ENCODE measurements at places on chromosomes 11 and 22.
A peak's percentile ranks its signal among the peaks of the same experiment; 100 is the strongest.

DNA sequence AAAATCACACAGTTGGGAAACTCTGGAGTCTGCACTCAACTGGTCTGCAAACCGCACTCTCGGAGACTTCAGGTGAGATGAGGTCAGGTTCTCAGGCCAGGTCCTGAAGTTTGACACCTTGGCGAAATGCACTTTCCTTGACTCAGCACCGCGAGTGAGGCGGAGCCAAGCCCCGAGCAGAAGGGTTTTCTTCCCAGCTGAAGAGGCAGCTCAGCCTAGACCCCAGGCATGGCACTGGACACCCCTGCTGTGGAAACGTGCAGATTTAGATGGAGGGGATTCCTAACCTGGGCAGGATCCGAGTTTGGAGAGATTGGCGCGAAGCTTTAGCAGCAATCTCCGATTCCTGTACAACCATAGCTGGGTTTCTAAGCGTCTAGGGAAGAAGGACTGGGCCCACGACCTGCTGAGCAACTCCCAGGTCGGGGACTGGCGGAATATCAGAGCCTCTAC lies 835 bp upstream of the MYOD1 start:
- no peak for DNase-seq
- no peak overlapping the region for H3K4me3 ChIP-seq
- peaks cover 98% of the 10 kb centered on the region for H3K27me3 ChIP-seq
- peaks cover 37% of the 10 kb centered on the region for H3K4me1 ChIP-seq
- no peak overlapping the region for H3K27ac ChIP-seq

- no peak for DNase-seq
- H3K4me1 ChIP-seq, result no peaks in the 10 kb centered on the region
- no peaks in the 10 kb centered on the region for H3K36me3 ChIP-seq
- H3K27me3 ChIP-seq, result no peaks in the 10 kb centered on the region
- H3K4me3 ChIP-seq, result no peak overlapping the region
These were observed 46.6 kb upstream of the CTSC start for GRCh38 chr11:88384004-88384668.

DNA sequence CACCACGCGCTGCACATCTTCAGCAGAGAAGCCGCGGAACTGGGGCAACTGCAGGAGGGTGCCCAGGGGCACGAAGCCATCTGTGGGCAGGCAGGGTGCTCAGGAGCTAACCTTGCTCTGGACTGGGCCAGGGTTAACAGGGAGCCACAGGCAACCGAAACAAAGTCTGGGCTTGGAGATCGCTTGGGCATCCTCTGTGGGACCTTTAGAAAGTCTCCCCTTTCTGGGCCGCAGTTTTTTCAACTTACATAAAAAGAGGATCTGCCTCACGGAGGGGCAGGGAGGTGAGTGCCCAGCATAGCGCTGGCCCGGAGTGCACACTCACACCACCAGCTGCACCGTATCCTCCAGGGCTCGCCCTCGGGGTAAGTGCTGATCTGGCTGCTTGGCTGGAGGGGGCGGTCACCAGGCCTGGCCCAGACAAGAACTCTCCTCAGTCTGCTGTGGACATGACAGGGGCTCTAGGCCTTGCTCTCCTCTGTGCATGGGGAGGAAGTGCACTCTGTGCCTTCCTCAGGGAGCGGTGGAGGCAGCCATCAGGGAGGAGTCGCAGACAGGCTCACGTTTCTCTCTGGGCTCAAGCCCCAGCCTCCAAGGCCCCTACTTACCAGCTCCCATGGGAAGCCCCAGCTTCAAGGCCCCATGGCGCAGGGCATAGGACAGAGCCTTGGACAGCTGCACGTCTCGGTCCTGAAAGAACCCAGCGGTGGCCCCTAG lies 937 bp downstream of the TRPT1 start:
- peak overlapping the region; percentile 98 for H3K27ac ChIP-seq
- peaks cover 54% of the 10 kb centered on the region for H3K36me3 ChIP-seq
- H3K4me3 ChIP-seq, result peak overlapping the region; percentile 72
- peak; percentile 84 for DNase-seq

GRCh38 chr22:24039046-24039445 lies 27.9 kb downstream of the CABIN1 start:
- no peak for DNase-seq
- no peak overlapping the region for H3K4me3 ChIP-seq
- H3K36me3 ChIP-seq, result peaks cover 54% of the 10 kb centered on the region
- no peaks in the 10 kb centered on the region for H3K27me3 ChIP-seq
- H3K4me1 ChIP-seq, result no peaks in the 10 kb centered on the region

DNA sequence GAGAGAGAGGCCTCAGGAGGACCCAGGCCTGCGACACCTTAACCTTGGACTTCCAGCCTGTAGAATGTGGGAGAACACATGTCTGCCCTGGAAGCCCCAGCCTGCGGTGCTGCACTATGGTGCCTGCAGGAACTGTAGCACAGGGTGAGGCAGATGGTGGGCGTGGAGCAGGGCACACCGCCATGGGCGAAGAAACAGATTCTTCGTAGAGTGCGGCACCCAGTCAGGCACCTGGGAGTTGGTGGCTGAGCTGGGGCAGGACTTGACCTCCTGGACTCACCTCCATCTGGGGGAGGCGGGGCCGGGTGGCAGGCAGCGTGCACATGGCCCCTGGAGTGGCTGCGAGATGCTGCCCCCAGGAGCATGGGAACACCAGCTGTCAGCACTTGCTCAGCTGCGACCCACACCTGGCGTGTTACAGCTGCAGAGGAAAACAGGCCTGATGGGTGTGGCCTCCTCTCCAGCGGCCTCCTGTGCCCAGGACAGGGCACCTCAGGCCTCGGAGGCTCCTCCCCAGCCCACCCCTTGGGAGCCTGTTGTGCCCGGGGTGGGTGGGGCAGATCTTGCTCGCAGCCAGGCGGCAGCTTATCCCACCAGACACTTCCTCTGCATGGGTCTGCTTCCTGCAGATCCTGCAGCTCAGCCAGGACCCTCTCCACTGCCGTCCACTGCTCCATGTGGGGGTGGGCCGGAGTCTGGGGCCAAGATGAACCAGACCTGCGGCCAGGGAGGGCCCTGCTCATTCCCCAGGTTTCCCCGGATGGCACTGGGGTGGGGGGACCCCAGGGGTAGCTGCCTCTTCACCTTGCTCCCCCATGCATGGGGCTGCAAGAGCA lies 80.4 kb downstream of the MYEOV start:
- no peak overlapping the region for H3K27ac ChIP-seq
- H3K36me3 ChIP-seq, result no peaks in the 10 kb centered on the region
- H3K4me3 ChIP-seq, result no peak overlapping the region
- H3K27me3 ChIP-seq, result no peaks in the 10 kb centered on the region
- peak; percentile 68 for DNase-seq
- H3K4me1 ChIP-seq, result peaks cover 27% of the 10 kb centered on the region

GRCh38 chr11:94821439-94821838 lies 53.3 kb downstream of the AMOTL1 start:
- no peak overlapping the region for H3K27ac ChIP-seq
- H3K4me1 ChIP-seq, result no peaks in the 10 kb centered on the region
- no peaks in the 10 kb centered on the region for H3K27me3 ChIP-seq
- no peak overlapping the region for H3K4me3 ChIP-seq
- no peak for DNase-seq

- peak; percentile 88 for DNase-seq
- no peaks in the 10 kb centered on the region for H3K27me3 ChIP-seq
- H3K4me3 ChIP-seq, result no peak overlapping the region
- H3K4me1 ChIP-seq, result no peaks in the 10 kb centered on the region
- no peaks in the 10 kb centered on the region for H3K36me3 ChIP-seq
These were observed 63.5 kb upstream of the CAPRIN1 start for GRCh38 chr11:33987975-33988580.

- no peak overlapping the region for H3K27ac ChIP-seq
- H3K4me3 ChIP-seq, result no peak overlapping the region
- H3K4me1 ChIP-seq, result no peaks in the 10 kb centered on the region
- no peaks in the 10 kb centered on the region for H3K27me3 ChIP-seq
- DNase-seq, result no peak
- no peaks in the 10 kb centered on the region for H3K36me3 ChIP-seq
These were observed 31.8 kb downstream of the TMPRSS5 start for GRCh38 chr11:113674397-113674685.

DNA sequence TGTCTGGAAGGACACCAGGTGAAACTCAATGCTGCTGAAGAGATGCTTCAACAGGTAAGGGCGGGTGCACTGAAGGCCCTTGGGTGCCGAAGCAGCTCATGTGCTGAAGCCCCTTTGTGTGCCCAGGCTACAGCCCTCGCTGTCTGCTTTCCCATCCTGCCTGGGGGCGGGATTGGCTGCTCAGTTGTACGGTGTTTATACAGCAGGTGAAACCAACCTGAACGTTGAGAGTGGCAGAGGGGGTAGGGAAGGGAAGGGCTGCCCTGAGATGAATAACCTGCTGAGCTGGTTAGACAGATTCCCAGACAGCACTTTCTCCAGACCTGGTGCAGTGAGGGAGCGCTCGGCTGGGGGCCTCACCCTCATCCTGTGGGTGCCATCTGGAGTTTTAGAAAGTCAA lies 75.7 kb downstream of the CYB5R2 start:
- no peak overlapping the region for H3K4me3 ChIP-seq
- DNase-seq, result no peak
- H3K27ac ChIP-seq, result no peak overlapping the region
- peaks cover 6% of the 10 kb centered on the region for H3K36me3 ChIP-seq

GRCh38 chr11:76225122-76225611 lies 18.9 kb upstream of the WNT11 start:
- no peak for DNase-seq
- H3K36me3 ChIP-seq, result no peaks in the 10 kb centered on the region
- no peaks in the 10 kb centered on the region for H3K27me3 ChIP-seq
- no peaks in the 10 kb centered on the region for H3K4me1 ChIP-seq
- no peak overlapping the region for H3K27ac ChIP-seq
- no peak overlapping the region for H3K4me3 ChIP-seq

- H3K36me3 ChIP-seq, result no peaks in the 10 kb centered on the region
- H3K27ac ChIP-seq, result no peak overlapping the region
- H3K4me1 ChIP-seq, result peaks cover 21% of the 10 kb centered on the region
- no peak overlapping the region for H3K4me3 ChIP-seq
- H3K27me3 ChIP-seq, result peaks cover 2% of the 10 kb centered on the region
- DNase-seq, result no peak
These were observed 7.3 kb upstream of the ADAMTS8 start for GRCh38 chr11:130435671-130436070.

DNA sequence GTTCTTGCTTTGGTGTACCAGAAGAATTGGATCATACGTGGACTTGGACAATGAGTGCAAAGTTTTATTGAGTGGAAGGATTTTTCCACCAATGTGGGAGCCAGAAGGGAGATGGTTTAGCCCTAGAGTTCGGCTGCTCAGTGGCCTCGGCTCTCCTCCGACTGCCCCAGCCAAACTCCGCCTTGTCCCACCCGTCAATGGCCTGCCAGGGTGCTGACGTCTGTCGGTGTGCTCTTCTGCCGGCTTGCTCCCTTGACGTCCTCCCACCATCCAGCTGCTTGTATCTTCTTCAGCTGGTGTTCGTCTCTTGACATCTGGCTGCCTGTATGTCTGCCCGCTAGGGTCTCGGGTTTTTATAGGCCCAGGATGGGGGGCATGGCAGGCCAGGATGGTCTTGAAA lies 154.8 kb downstream of the APOL5 start:
- H3K4me3 ChIP-seq, result no peak overlapping the region
- H3K27ac ChIP-seq, result no peak overlapping the region
- DNase-seq, result no peak
- H3K4me1 ChIP-seq, result peaks cover 5% of the 10 kb centered on the region

DNA sequence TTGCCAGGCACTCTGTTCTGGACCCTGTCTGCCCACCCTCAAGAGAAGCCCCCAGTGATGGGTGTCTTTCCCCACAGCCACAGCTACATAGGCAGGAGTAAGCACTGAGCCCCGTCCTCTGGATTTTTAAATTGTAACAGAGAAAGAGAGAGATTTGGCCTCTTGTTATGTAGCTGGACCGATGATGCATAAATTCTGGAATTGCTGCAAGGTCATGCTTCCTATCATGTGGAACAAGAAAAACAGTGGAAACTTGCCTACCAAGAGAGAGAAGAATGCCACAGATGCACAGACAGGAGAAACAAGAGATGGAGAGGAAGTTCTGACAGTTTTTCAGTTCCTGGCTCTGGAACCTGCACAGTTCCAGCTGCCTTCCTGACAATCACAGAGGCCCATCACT lies 150.2 kb downstream of the ETS1 start:
- no peak overlapping the region for H3K4me3 ChIP-seq
- DNase-seq, result no peak
- H3K27me3 ChIP-seq, result no peaks in the 10 kb centered on the region
- H3K36me3 ChIP-seq, result no peaks in the 10 kb centered on the region
- H3K27ac ChIP-seq, result no peak overlapping the region
- peaks cover 5% of the 10 kb centered on the region for H3K4me1 ChIP-seq

- peaks cover 96% of the 10 kb centered on the region for H3K4me1 ChIP-seq
- no peaks in the 10 kb centered on the region for H3K27me3 ChIP-seq
- peak; percentile 77 for DNase-seq
- H3K4me3 ChIP-seq, result no peak overlapping the region
- H3K36me3 ChIP-seq, result no peaks in the 10 kb centered on the region
These were observed 75.4 kb upstream of the WNT7B start for GRCh38 chr22:46052331-46052771.

DNA sequence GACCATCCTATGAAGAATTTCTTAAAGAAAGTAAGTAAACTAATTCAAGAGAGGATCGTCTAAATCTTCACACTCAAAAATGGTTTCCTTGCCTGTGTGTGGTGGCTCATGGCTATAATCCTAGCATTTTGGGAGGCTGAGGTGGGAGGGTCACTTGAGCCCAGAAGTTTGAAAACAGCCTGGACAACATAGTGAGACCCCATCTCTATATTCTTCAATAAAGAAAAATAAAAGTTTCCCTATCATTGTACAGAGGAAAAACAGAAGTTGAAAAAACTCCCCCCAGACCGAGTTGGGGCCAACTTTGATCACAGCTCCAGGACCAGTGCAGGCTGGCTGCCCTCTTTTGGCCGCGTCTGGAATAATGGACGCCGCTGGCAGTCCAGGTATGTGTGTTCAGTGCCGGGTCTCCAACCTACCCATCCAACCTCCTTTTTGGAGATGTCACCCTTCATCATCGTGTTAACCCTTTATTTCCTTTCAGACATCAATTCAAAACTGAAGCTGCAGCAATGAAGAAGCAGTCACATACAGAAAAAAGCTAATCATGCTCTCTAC lies 3.0 kb downstream of the RPS25 start:
- H3K4me1 ChIP-seq, result peaks cover 37% of the 10 kb centered on the region
- H3K27ac ChIP-seq, result no peak overlapping the region
- H3K27me3 ChIP-seq, result no peaks in the 10 kb centered on the region
- DNase-seq, result no peak

DNA sequence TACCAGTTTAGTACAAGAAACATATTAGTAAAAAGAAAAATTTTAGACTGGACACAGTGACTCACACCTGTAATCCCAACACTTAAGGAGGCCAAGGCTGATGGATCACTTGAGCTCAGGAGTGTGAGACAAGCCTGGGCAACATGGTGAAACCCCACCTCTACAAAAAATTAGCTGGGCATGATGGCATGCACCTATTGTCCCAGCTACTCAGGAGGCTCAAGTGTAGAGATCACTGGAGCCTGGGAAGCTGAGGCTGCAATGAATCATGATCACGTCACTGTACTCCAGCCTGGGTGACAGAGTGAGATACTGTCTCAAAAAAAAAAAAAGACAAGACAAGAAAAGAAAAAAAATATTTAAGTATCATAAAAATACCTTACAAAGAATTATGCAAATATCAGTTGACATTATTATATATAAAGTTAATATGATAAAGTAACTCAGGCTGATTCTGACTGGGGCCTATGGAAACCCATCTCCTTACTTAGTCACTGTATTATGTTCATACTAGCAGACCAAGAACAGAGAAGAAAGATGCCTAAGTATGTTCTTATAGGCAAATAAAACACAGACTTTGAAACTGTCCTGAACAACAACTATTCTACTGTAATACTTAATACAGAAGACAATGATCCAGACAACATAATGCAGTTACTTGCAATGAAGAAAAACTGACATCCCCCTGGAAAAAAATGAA lies 27.3 kb downstream of the FAM168A start:
- H3K27ac ChIP-seq, result no peak overlapping the region
- no peak for DNase-seq
- no peak overlapping the region for H3K4me3 ChIP-seq
- no peaks in the 10 kb centered on the region for H3K36me3 ChIP-seq
- no peaks in the 10 kb centered on the region for H3K27me3 ChIP-seq
- peaks cover 2% of the 10 kb centered on the region for H3K4me1 ChIP-seq
